HL-60 (cell line): ENCODE measurements at places on chromosomes 2 and 18.

GRCh38 chr2:84832772-84833461, 48.0 kb downstream of the TRABD2A start:
- peak; percentile 59 for DNase-seq

DNA sequence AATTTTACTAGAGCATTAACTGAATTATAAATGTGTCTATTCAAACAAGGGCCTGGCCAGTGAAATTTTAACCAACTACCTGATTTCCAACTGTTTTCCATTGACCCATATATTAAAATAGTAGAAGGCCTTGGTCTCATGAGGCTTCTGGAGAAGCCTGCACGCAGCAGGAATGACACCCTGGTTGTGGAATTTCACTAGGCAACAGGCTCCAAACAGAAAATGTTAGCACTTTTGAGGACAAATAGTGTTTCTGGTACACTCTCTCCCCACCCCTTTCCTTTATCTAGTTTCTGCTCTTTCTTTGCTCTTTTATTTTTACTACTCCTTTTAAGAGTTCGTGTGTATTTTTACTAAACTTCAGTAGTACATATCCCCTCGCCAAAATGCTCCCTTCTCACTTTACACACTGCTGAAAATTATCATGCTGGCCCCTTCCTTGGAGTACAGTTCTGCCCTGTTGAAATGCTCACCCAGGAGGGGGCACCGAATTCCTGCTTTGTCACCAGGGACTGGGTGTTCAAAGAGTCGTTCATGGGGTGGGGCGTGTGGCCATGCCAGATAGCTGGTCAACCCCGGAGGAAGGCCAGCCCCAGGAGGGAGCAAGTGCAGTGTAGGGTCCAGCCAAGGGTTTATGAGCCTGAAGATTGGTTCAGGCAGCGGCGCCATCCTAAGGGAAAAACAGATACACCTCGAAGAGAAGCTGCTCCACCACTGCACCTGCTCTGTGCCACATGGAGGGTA, 22.1 kb upstream of the COL6A3 start:
- no peak for DNase-seq

- DNase-seq: no peak
These were observed 48.6 kb upstream of the SEC11C start for GRCh38 chr18:59090966-59091603.

DNA sequence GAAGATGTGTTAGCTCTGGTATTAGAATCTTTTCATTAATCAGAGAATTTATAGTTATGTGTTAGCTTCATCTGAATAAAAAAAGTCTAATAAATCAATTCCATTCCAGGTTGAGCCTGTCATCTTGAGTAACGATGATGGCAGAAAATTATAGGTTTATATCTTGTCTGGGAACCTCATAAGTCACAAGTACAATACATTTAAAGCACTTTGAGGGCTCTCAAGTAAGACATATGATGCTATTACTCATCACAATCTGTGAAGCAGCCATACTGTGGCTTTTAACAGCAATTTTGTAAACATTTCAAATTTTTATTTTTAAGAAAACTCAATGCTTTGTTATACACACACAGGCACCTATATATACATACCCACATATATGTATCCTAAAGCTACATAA, 484.1 kb upstream of the VRK2 start:
- DNase-seq: no peak

- no peak for DNase-seq
These were observed 25.0 kb downstream of the SERPINB8 start for GRCh38 chr18:63994783-63995399.

GRCh38 chr2:179354296-179354695, 89.7 kb upstream of the SESTD1 start:
- no peak for DNase-seq

DNA sequence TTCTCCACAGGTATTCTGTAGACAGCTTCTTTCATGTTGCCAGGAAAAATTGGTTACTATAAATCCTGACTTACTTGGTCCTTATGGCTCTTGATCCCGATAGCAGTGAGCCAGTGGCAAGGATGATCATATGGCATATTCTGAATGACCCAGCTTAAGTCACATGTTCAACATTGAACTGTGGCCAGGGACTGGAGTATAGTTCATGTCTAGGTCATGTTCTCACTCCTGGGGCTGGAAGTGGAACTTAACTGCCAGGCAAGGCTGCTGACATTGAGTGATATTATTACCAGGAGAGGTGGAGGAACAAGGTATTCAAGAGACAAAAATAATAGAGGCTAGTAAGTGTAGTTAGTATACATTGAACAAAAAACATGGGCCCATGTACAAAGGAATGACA, 26.2 kb downstream of the R3HDM1 start:
- no peak for DNase-seq

DNA sequence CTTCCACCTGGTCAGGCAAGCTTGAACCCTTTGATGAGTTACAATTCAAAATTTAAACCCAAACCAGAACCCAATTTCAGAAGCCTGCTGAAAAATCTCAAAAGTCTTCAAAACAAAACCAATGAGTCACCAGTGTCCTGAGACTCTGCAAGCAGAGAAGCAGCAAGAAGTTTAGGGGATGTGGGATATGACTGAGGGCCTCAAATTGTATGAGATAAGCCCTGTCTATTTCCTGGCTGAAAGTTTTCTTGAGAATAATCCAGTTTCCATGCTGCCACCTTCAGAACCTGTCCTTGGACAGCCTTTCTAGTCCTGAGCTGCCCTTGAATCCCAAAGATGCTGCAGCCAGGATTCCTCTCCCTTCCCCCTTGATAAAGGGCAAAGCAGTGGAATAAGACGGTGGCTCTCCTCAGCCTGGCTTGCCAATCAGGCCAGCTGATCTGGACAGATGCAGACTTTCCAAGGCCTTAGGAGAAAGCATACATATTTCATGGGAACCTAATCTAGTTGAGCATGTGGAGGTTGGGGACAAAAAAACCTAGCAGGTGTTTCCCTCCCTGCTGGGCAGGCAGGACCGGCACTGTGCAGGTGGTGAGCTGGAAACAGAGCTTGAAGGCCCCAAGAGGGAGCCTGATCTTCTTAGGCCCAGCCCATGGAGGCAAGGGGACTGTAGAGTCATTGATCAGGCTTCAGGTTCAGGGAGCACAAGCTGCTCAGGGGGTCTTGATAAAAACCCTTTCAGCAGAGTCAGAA, 278.0 kb upstream of the MGAT5 start:
- DNase-seq: no peak

DNA sequence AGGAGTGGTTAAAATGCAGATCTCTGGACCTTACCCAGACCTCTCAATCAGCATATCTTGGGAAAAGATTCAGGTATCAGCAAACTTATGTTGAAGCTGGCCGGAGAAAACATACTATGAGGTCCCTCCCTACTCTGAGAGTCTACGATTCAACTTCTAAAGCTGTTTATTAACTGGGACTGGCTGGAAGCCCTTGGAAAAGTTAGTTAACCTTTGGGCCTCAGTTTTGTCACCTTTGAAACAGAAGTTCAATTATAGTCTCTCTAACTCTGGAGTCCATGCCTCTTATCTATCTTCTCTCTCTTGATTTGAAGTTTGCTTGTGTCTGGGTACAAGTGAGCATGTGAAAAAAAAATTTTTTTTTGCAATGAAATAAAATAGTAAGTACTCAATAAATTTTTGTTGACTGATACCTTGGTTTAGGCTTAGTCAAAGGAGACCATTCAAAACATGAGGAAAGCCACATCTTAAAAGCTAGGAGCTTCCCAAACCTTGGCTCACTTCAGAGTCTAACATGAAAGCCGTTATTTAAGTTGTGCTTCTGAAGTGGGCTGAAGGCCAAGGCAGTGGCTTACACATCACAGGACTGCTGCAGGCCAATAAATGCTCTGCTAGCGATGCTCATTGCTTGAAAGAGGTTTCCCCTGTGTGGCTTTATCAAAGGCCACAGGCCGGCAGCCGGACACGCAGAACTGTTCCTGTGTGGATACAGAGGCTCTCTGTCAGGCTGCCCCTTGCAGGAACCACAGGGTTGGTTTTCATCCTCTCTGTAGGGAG, 110.6 kb upstream of the FAM136A start:
- no peak for DNase-seq

DNA sequence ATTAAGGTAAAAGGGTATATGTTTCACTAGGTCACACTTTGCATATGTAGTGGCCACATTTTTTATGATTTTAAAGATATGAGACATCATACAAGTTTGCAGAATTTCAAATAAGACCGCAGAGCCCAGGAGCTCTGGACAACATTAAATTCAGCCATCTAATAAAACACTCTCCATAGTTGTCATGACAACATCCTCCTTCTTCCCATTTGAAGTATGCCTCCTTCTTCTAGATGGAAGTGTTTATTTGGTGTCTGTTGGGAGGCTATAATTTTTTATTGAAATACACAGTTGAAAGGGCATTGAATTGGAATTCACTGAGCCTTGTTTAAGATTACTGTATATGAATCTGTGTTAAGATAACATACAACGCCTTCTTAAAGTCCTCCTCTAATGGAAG, 467.3 kb downstream of the CMPK2 start:
- DNase-seq: no peak

- no peak for DNase-seq
These were observed 269.7 kb upstream of the DCC start for GRCh38 chr18:52070291-52070756.

- DNase-seq: no peak
These were observed 69.4 kb downstream of the MYO3B start for GRCh38 chr2:170247333-170247732.

DNA sequence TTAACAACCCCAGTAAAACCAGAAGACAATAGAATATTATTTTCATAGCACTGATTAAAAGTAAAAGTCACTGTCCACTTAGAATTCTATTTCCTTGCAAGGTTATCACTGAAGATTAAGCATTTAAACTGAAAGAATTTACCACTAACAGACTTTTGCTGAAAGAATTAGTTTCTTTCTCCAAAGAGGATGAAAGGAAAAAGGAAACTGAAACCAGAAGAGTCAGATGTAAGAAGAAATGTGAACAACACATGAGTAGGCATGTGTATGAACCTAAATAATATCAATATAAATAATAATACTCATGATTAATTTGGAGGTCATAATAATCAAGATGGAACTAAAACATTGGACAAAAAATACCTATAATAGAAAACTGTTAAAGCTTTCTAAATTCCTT, 82.4 kb upstream of the KLHL29 start:
- no peak for DNase-seq

DNA sequence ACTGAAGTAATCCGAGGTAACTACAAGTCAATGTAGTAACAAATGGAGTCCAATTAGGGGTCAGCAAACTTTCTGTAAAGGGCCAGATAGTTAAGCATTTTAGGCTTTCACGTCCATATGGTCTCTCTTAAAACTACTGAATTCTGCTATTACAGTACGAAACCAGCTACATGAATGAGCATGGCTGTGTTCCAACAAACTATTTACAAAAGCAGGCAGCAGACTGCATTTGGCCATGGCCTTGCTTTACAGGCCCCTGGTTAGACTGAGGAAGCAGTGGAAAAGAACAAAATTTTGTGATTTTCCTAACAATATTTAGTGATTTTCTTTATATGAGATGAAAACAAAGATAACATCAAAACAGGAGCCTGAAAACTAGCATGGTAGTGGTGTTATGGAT, 64.0 kb downstream of the RTN4 start:
- no peak for DNase-seq

GRCh38 chr2:37711308-37711731, 39.9 kb upstream of the CDC42EP3 start:
- DNase-seq: no peak

- DNase-seq: no peak
These were observed 34.7 kb upstream of the ACTR3 start for GRCh38 chr2:113854970-113855740.

GRCh38 chr2:98037666-98038336, 42.1 kb upstream of the TMEM131 start:
- no peak for DNase-seq

- DNase-seq: no peak
These were observed 38.0 kb upstream of the ERMN start for GRCh38 chr2:157363612-157364101.

- DNase-seq: no peak
These were observed 31.1 kb downstream of the KIF5C start for GRCh38 chr2:148906124-148906523.

DNA sequence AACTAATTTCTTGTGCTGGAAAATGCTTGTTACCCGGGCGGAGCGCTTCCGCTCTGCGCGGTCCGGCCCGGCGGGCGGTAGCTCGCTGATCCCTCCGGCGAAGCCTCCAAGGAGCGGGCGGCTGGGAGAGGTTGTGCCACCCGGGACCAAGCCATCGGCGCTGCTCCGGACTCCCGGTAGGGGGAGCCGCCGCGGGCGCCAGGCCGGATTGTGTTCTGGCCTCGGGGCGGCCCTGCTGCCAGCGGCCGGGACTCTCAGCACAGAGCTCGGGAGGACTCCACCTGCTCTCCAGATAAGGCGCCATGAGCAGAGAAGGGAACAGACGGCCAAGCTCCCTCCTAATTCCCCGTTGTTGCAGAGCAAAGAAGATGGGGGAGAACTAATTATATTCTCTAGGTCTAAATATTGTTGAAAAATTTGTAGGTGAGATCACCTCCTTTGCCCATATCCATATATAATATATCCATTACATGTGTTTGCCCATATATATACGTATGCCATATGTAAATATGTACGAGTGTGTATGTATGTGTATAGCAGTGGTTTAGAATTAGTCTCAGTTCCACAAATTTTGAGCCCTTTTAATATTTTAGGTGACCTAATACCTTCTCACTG, 13.8 kb upstream of the SATB2 start:
- DNase-seq: peak; percentile 18

DNA sequence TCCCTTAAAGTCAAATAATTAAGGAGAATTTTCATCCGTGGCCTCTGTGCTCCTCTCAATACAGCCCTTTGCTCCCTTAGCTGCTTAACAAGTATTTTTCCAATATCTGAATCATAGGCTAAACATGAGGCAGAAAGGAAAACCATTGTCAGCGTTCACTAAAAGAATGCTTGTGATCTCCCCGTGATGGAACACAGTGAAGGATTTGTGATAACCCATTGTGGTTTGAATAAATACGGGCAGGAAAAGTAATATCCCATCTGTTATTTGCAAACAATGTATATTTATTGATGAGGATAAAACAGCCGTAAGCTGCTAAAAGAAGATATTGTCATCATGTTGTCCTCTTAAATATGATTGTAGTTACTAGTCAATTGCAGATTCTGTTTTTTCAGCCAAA, 258.1 kb downstream of the NAPG start:
- DNase-seq: no peak

DNA sequence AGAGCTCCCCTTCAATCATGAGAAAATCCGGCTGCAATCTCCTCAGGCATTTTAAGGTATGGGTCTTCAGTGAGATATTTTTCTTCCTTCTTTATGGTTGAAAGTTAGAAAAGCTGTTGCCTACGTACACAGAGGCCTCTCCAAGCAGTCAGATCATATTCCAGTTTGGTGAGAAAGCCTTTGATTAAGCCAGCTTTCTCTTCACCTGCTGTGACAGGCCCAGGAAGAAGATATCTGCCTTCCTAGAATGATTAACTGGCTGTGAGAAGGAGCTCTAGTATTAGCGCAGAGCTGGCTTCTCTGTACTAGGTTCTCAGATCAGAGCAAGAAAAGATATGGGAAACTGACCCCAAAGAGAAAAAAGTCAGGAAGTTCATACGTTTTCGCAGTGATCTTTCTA, 585.0 kb upstream of the CHAC2 start:
- no peak for DNase-seq
